ENCODE measurements at places on chromosomes 4 and X.

DNA sequence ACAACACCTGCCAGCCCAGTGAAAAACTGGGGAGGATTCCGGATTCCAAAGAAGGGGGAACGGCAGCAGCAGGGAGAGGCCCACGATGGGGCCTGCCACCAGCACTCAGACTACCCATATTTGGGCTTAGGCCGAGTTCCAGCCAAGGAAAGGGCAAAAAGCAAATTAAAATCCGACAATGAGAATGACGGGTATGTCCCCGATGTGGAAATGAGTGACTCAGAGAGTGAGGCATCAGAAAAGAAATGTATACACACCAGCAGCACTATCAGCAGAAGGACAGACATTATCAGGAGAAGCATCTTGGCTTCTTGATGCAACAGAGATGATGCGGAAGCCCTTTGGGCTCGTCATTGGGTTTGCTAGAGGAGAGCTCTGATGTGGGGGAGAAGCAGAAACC lies 62.4 kb downstream of the JADE1 start:
- no peak for DNase-seq

GRCh38 chr4:14857475-14857874 lies 144.8 kb upstream of the CPEB2 start:
- no peak for DNase-seq

DNA sequence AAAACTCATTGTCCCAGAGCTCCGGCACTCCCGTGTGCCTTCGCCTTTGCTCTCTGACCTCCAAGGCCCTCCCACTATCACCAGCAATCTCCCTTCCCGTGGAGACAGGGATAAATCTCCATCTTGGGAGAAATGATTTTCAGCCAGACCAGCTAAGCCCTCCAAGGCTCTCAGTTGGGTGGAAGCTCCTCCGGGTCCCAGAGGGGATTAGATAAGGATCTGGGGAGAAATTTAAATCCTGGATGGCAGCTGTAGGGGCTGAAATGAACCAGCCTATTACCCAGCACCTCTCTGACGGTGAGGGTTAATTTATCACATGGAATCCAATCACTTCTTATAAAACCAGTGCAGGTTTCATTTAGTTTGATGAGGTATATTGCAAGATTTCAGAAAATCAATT lies 366.2 kb downstream of the FBXW7 start:
- no peak for DNase-seq

- no peak for DNase-seq
These were observed 79.6 kb upstream of the MCF2 start for GRCh38 chrX:139787601-139788000.

GRCh38 chr4:139851639-139852038 lies 186.0 kb downstream of the MGST2 start:
- no peak for DNase-seq

GRCh38 chrX:137101273-137101990 lies 67.6 kb upstream of the GPR101 start:
- no peak for DNase-seq

- DNase-seq: no peak
These were observed 436.7 kb upstream of the AADAT start for GRCh38 chr4:170526471-170526870.

All from activated naive CD4-positive, alpha-beta T cell treated with Interleukin-2 at 50 U/mL for 16 hours (primary cell).